Myocyte (in vitro differentiated cells): ENCODE measurements at places on chromosomes 13 and 19. TPM values are rescaled to one million over a fixed set of nuclear protein-coding genes. Genes with fewer than 3 reads are reported as not detected.

Gene KLK10
- total RNA-seq: not detected in 2 replicates

Gene MED29
- 28.1 and 29.3 TPM in 2 replicates for total RNA-seq

Gene MAB21L1
- not detected in 2 replicates for total RNA-seq

Gene CCL25
- total RNA-seq: not detected in 2 replicates

Gene SELENOV
- total RNA-seq: not detected in 2 replicates

Gene ZNF230
- total RNA-seq: 3.0 and 3.6 TPM in 2 replicates

Gene CGB3
- total RNA-seq: not detected in 2 replicates

Gene TPTE2
- not detected in 2 replicates for total RNA-seq

Gene FPR3
- not detected in 2 replicates for total RNA-seq

Gene MYH14
- not detected in 2 replicates for total RNA-seq

Gene CYSLTR2
- total RNA-seq: not detected in 2 replicates

Gene IFNL1
- total RNA-seq: not detected in 2 replicates

Gene SLC25A15
- 20.7 and 22.5 TPM in 2 replicates for total RNA-seq

Gene SHANK1
- 32.3 and 38.1 TPM in 2 replicates for total RNA-seq

Gene DCT
- total RNA-seq: 0.13 TPM in 1 of 2 replicates, not detected in the other

Gene COL4A2
- total RNA-seq: 71.7 and 77.6 TPM in 2 replicates

Gene RFPL4AL1
- not detected in 2 replicates for total RNA-seq

- DNase-seq: peak; percentile 69
Measured at GRCh38 chr19:4267101-4267900, 11.8 kb upstream of the SHD start.

DNA sequence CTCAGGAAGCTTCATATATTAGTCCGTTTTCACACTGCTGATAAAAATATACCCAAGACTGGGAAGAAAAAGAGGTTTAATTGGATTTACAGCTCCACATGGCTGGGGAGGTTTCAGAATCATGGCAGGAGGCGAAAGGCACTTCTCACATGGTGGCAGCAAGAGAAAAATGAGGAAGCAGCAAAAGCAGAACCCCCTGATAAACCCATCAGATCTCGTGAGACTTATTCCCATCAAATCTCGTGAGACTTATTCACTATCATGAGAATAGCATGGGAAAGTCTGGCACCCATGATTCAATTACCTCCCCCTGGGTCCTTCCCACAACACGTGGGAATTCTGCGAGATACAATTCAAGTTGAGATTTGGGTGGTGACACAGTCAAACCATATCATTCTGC is 23.1 kb downstream of the FLT3 start:
- no peak for DNase-seq

GRCh38 chr19:7988307-7988706 is 17.1 kb downstream of the ELAVL1 start:
- peak; percentile 71 for DNase-seq

DNA sequence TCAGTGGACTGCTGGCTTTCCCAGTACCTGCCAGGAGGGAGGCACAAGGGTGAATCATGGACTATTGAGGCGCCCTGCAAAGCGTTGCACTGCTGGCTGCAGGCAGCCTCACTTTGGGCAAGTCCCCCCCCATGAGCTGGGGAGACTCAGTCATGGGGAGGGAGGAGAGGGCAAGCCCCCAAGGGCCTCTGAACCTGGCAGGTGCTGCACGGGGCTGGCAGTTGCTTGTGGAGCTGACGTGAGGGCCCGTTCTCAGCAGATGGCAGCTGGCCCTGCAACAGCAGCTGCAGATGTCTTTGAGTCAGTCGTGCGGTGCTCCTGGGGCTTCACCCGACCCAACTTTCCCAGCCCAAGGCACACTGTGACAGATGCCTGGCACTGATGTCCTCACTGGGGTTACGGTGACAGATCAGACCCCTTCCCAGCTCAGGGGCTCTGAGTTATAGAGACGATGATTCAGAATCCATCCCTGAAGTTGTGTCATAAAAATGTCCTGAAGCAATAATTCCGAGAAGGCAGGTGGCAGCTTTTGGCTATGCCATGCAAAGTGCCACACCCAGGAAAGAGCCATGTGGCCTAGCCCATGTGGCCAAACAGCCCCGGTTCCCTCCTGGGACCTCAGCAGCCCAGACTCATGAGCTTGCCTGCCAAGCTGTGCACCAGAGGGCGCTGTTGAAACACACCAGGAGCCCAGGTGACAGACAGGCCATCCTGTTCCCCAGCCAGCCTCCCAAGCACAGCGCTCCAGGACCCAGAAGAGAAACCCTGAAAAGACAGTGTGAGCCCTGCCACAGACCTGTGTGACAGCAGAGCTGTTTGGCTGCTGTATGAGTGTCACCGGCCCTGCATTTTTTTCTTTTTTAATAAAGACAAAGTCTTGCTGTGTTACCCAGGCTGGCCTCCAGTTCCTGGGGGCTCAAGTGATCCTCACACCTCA is 53.6 kb upstream of the LDLR start:
- peak; percentile 99 for DNase-seq

DNA sequence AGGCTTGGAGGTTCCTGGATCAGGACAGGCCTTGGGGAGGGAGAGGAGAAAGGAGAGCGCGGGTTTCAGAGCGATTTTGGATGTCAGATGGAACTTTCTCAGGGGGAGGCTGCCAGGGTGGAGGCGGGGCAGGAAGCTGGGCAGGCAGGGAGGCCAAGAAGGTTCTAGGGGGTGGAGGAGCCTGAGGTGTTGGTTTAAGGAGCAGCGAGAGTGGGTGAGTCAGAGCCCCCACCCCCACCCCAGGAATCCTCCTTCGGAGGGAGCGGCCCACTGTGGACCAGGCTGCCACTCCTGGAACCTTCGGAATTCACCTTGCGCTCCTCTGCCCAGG is 15.9 kb upstream of the NOP53 start:
- DNase-seq: peak; percentile 82

GRCh38 chr19:39327363-39328045 is 6.8 kb upstream of the LRFN1 start:
- DNase-seq: no peak

DNA sequence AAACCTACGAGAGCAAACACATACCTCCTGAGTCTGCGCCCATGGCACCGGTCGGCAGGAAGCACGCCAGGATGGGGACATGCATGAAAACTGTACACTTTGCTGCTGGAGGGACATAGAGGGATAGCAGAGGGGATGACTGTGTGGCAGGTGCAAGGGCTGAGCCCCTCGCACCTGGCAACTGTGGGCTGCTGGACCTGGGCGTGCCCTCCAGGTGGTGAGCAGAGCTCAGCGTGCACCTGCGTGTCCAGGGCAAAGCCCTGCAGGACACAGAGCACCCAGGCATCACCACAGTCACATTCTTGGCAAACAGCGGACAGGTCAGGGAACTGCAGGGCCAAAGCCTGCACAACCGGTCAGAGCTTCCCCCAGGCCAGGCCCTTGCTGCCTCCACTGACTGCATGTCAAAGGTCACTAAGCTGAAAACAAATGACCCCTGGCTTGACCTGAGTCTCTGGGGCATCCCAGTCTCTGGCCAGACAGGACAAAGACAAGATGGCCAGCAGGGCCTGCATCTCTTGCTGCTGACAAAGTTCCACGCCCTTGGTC is 9.0 kb upstream of the ISYNA1 start:
- DNase-seq: no peak

GRCh38 chr19:45999653-46000121 is 4.4 kb downstream of the CCDC61 start:
- DNase-seq: no peak

GRCh38 chr13:79909644-79910043 is 428.7 kb downstream of the NDFIP2 start:
- no peak for DNase-seq

DNA sequence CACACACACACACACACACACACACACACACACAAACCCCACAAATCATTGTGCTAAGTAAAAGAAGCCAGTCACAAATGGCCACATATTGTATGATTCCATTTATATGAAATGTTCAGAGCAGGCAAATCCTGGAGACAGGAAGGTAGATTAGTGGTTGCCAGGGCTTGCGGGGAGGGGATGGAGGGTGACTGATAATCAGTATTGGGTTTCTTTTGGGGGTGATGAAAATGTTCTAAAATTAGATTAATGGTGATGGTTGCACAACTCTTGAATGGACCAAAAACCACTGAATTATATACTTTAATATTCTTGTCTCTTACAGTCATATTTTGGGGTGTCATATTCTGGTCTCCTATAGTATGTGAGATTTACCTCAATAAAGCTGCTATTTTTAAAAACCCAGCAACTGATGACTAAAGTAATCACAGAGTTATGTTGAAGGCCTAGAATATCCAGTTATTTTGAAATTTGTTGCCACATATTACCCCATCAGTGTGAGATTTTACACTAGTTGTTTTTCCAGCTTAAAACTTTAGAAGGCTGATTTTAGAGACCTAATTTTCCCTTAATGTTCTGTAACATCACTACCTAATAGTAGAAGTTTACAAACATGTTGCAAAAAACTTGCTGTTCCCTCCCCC is 20.3 kb downstream of the FLT1 start:
- no peak for DNase-seq

- no peak for DNase-seq
Measured at GRCh38 chr19:38735257-38735686, 9.0 kb downstream of the CAPN12 start.

DNA sequence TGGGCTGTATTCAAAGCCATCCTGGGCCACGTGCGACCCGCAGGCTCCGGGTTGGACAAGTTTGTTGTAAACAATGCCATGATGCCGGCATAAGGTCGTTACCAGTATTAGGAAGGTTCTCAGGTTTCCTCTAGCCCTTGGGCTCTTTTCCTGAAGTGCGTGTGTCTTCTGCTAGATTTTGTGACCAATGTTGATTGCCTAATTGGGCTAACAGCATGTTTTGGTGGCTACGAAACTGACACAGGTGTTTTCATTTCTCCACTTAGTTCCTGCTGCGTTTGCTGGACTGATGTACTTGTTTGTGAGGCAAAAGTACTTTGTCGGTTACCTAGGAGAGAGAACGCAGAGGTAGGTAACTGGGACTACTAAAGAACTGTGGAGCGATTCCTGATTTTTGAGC is 20.3 kb downstream of the ALOX5AP start:
- no peak for DNase-seq

- peak; percentile 61 for DNase-seq
Measured at GRCh38 chr19:34145741-34146202, 26.5 kb upstream of the LSM14A start.

GRCh38 chr13:82947683-82948082 is 934.6 kb downstream of the SLITRK1 start:
- no peak for DNase-seq

GRCh38 chr13:99993660-99994637 is 12.4 kb downstream of the ZIC2 start:
- no peak for DNase-seq

DNA sequence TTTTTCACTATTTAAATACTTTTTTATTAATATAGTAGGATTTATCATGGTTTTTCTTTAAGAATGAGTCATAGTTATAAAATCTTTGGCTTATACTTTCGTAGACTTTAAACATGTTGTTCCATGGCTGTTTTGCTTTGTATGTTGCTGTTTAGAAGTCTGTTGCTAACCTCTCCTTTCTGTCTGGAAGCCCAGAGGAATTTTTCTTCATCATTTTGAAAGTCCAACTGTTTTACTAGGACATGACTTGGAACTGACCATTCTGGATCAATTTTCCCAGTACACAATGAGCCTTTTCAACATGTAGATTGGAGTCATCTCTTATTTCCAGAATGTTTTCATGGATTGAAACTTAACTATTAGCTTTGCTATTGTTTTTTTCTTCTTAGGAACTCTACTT is 7.9 kb downstream of the CAB39L start:
- DNase-seq: no peak

DNA sequence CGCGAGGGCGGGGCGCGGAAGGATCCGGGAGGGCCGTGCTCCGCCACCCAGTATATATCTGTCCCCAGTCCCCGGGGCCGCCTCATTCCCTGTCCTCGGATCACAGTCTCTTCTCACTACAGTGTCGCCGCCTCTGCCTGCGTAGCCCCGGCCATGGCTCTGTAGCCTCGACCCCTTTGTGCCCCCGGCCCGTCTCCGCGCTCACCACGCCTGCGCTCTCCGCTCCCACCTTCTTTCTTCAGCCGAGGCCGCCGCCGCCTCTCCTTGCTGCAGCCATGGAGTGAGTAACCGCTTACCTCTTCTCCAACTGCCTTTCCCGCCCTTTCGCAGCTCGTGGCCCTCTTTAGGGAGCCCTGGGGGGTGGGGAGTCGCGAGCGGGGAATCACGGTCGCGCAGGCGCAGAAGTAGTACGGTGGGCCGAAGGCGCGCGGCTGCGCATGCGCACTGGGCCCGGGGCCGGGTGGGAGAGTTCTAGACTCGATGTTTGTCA is at the start of the genes ATF5 and NUP62:
TSS of gene ATF5 (plus strand) at position 85 of the 490 bp plus-strand sequence. CDS start 1,646 bp downstream, outside the sequence.
TSS of gene NUP62 (minus strand) at position 384 of the 490 bp plus-strand sequence. CDS start 19,697 bp downstream, outside the sequence.
- peak; percentile 91 for DNase-seq

- DNase-seq: no peak
Measured at GRCh38 chr13:42899266-42899665, 92.8 kb downstream of the EPSTI1 start.

DNA sequence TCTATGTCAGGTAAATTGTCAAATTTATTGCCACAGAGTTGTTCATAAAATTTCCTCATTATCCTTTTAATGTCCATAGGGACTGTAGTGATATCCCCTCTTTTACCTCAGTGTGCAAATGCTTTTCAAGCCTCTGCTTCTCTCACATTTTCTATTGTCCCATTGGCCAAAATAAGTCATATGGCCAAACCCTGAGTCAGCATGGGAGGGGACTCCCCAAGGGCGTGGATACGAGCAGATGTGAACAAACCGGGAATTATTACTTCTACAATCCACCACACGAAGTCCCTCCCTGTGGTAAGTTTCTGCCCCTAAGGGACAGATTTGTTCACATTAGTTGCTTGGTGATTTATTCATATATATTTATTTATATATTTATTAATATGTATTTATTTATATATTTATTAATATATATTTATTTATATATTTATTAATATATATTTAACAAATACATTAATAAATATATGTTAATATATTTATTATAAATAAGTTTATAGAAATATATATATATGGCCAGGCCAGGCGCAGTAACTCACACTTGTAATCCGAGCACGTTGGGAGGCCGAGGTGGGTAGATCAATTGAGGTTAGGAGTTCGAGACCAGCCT is 20.1 kb upstream of the CAMSAP3 start:
- peak; percentile 8 for DNase-seq

GRCh38 chr19:40191836-40192646 is 815 bp downstream of the MAP3K10 start:
- DNase-seq: peak; percentile 29

DNA sequence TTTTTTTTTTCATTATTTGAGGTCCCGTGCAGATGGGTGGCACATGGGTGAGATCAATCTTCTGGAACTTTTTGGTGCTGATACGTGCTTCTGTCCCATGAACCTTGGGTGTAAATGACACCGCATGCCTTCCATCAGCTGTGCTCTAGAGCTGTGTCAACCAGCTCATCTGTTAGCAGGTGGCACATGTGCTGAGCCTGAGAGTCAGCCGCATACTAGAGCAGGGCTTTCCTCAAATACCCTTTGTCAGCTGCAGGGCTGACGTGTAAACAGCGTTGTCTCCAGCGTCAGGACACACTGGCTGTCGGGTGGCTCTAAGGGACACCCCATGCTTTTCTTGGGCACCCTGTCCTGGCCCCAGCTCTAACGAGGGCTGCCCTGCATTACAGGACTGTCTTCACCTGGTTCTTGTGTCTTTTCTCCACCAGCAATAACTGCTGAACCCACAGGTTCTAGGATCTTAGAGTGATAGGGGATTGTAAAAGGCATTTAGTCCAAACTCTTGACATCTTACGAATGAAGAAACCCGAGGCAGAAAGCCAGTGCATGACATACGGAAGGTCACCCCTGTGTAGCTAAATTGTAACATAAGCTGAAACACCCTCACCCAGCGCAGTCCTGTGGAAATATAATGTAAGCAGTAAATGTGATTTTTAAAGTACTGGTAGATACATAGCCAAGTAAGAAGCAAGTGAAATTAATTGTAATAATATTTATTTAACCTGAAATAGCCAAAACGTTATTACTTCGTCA is 119.5 kb downstream of the LRCH1 start:
- peak; percentile 74 for DNase-seq

GRCh38 chr13:79349011-79349410 is 57.0 kb downstream of the RBM26 start:
- no peak for DNase-seq

GRCh38 chr13:97339019-97339987 is 94.7 kb upstream of the RAP2A start:
- DNase-seq: peak; percentile 68
